ENCODE measurements at places on chromosomes 12 and 14.

- no peak for DNase-seq
These were observed 17.6 kb upstream of the PEX5 start for GRCh38 chr12:7171854-7172253.

- no peak for DNase-seq
These were observed 97.3 kb upstream of the RBM19 start for GRCh38 chr12:114063435-114063834.

DNA sequence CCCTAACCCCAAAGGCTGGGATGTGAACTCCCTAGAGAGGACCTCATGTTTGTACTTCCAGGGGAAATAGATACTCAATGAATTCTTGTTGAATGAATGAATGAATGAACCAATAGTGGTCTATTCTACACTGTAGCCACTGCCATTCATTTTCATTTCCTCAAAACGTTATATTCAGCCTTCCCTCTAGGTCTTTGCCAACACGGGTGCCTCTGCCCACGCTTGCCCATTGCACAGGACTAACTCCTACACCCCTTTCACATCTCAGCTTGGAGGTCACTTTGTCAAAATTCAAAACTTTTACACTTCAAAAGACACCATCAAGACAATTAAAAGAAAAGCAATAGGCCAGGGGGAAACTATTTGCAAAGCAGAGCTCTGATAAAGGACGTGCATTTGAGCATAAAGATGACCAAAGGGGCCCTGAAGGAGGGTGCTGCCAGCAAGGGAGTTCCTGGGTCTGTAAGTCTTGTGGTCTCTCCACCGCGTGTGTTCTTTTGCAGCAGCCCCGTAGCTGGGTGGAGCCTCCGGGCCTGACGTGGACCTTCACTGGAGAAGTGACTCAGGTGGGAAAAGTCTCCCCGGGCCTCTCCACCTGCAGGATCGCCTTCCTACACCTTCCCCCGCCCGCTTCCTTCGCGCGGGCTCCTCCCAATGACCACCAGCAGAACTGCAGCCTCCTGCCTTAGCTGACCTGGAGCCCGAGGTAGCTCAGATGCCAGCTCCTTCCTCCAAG lies 31.5 kb downstream of the TMEM63C start:
- no peak for DNase-seq

GRCh38 chr12:26471560-26471959 lies 276.2 kb downstream of the SSPN start:
- no peak for DNase-seq

- no peak for DNase-seq
These were observed 23.3 kb downstream of the LMNTD1 start for GRCh38 chr12:25529738-25530137.

DNA sequence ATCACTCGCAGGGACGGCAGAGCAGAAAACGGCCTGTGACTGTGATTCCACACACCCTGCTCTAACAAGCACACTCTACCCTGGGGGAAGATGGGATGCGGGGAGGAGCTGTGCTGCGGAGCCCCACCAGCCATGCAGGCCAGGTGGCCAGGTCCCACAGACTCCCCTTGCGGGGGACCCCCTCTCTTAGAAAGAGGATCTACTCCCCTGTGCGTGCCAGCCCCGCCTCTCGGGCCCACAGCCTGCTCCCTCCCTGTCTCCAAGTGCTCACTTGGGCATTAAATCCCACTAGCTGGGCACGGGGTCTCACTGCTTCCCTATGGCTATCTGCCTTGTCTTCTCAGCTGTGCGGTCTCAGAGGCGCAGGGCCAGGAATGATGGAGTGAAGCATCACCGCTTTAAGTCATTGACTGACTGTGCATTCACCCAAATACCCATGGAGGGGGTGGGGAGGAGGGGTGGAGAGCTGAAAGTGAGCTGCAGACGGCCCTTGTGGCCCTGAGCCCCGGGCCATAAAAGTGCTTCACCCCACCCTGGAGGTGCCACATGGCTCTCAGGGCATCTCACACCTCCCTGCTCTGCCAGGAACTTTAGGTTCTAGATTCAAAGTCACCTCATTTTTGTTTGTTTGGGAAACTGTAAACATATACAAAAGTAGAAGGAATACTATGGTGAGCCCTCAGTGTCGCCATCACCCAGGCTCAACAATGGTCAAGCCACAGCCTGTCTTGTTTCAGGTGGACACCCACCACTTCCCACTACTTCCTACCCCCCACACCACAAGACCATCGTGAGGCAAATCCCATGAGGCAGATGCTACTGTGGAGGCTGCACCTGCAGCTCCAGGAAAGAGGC lies 9.4 kb downstream of the STX2 start:
- DNase-seq = no peak

- no peak for DNase-seq
These were observed 29.7 kb downstream of the ZNF605 start for GRCh38 chr12:132926415-132926833.

DNA sequence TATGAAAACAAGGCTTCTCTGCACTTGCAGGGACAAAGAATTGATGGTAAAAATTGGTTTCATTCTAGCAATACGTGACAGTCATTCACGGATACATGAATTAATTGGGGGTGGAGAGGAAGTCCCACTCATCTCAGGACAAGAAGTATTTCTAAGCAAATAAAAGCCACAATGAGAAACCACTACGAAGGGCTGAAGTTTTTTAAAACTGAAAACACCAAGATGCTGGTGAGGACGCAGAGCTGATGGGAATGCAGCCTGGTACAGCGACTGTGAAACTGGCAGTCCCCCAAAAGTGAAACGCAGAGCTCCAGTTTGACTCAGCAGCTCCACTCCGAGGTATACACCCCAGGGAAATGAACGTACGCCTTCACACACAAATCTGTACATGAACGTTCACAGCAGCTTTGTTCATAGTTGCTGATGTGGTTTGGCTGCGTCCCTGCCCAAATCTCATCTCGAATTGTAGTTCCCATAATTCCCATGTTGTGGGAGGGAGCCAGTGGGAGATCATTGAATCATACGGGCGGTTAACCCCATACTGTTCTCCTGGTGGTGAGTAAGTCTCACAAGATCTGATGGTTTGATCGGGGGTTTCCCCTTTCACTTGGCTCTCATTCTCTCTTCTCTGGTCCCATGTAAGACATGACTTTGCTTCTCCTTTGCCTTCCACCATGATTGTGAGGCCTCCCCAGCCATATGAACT lies 89.0 kb downstream of the SCARB1 start:
- DNase-seq = no peak

DNA sequence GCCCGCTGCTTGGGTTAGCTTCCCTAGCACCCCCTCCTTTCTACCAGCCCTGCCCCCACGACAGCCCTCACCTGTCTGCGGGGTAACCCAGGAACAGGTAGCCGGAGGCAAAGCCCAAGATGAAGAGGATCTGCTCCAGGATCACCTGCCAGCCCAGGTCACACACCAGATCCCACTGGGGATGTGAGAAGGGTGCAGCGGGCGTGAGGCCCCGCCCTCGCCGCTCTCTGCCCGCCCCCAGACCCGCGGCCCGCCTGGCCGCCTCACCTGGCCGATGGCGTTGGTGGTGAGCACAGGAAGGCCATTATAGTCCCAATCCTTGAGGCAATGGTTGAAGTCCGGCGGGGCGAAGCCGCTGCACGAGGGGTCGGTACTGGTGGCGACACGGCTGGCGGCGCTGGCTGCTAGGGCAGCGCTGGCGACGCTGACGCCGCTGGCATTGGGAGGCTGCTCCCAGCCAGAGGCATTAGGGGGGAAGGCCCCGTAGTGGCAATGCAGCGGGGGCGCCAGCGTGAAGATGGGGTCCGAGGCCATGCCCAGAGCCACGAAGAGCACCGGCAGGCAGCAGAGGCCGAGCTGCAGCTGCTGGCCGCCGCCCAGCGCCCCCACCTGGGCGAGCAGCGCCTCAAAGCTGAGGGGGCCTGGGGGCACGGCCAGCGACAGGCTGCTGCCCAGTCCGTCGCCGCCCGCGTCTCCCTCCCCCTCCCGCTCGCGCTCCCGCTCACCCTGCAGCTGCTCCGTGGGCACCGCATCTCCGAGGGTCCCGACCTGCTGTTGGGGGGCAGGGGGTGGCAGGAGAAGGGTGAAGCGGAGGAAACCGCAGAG lies 794 bp downstream of the SLC22A17 start:
- DNase-seq = no peak
